NCI-H524 treated with DMSO at 0.1 percent for 48 hours (cell line): ENCODE measurements at places on chromosomes 7 and 10.

DNA sequence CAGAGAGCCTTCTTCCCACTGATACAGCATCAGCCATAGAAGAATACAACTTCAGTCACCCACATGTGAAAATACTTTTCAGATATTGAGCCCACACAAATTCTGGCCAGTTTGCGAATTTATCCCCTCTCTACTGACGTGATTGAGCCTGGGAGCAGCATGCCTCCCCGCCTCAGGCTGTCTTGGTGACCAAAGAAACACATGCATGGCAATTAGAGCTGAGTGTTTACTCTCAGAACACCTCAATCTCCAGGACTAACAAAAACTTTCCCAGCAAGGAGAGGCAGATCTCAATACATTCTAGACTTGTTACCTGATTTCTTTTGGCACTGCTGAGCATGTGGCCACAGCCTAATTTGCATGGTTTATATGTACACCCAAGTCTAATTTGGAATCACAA lies 122.5 kb downstream of the TMEM26 start:
- DNase-seq = no peak

DNA sequence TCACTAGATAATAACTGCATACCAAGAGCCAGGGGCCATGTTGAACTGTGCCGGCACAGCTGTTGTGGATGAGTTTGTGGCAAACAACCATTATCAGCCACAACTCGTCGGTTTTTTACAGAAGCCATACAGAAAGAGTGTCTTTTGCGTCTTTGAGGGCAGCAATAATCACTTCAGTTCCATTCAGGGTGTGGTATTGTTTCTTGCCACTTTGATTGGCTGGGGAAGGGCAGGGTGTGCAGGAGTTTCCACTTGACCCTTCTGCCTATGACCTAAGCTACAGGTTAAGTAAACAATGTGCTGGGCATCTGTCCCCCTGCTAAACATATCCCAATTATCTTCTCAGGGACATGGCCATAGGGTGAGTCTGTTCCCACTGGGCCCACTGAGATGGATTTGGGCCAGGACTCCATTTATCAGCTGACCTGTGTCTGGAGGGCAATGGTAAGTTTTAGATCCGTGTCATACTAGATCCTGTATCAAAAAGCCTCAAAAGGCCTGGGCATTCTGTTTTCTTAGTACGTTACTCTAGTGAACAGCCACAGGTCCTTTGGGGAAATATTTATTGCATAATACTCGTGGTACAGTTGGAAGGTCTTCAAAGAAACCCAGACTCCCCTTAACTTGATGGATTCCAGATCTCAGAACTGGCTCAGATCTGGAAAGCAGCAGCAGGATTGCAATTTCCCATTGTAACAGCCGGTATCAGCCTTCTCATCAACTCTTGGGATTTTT lies 15.9 kb downstream of the ZNF3 start:
- no peak for DNase-seq

DNA sequence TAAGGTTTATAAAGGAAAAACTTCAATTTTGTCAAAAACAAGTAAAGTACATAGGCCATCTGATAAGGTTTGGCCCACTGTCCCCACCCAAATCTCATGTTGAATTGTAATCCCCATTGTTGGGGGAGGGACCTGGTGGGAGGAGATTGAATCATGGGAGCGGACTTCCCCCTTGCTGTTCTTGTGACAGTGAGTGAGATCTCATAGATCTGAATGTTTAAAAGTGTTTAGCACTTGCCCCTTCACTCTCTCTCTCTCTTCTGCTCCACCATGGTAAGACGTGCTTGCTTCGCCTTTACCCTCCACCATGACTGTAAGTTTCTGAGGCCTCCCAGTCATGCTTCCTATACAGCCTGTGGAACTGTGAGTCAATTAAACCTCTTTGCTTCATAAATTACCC lies 18.2 kb downstream of the MRPL32 start:
- no peak for DNase-seq

- no peak for DNase-seq
These were observed 38.0 kb downstream of the RBM33 start for GRCh38 chr7:155682484-155682883.
